ENCODE measurements at places on chromosomes 12 and 14. TPM values are rescaled to one million over a fixed set of nuclear protein-coding genes. Genes with fewer than 3 reads are reported as not detected.

DNA sequence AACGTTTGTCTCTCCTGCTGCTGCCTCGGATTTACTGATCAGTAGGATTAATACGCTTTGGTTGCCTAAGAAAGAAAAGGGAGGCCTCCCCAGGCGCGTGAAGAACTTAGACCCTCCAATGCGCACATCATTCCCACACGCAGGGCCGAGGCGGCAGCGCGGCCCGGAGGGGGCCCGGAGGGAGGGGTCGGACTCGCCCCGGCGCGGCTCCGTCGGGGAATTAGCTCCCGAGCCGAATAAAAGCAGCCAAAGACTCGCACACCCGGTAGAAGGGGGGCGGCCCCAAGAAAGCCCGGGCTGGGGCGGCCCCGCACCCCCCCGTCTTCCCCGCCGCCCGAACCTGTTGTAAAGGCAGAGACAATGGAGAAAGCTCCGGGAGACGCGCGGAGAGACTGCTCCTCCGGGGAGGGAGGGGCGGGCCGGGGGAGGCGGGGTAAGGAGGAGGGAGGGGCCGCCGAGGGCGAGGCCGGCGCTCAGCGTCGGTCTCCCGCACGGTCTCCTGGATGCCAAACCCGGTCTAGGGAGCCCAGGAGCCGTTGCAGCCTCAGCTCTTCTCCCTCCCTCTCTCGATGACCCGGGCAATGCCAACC, at the start of gene NELL2:
TSS of gene NELL2 (minus strand) at position 362 of the 590 bp plus-strand sequence. CDS start 446 bp downstream, outside the sequence.
- peaks cover 14% of the 10 kb centered on the region for H3K4me1 ChIP-seq
- H3K27ac ChIP-seq = no peak within 1 kb of the TSS

DNA sequence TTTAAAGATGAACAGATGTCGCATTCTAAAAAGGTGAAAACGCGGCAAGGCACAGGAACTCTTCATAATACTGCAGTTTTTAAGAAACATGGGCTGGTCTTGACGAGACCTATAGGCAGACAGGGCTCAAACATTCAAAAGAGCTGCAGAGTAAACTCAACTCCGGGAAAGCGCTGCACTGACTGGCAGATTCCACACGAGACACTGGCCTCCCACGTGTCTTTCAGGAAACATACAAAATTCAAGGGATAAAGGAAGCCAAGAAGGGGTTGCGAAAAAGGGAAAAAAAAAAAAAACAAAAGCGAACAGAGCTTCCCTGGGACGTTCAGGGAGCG, 614 bp upstream of the ARF6 start:
- H3K4me3 ChIP-seq = peak overlapping the region; percentile 75
- peak; percentile 57 for DNase-seq
- peaks cover 24% of the 10 kb centered on the region for H3K36me3 ChIP-seq
- H3K4me1 ChIP-seq = peaks cover 2% of the 10 kb centered on the region
- H3K27me3 ChIP-seq = no peaks in the 10 kb centered on the region
- H3K27ac ChIP-seq = peak overlapping the region; percentile 95

DNA sequence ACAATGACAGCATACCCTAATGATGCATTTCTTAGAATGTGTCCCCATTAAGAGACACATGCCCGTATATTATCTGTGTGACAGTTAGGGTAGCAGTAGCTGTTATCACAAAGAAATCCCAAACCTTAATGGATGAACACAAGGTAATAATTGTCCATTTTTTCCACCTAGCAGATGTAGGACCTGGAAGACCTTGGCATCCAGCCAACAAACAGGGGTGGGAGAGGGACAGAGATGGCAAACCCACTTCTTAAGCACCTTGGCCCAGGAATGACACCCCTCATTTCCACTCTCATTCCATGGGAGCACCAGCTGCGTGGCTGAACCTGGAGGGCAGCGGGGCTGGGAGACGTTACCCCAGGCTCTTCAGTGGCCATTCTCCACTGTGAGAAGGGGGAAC, 679.0 kb downstream of the AACS start:
- H3K4me1 ChIP-seq = no peaks in the 10 kb centered on the region
- H3K4me3 ChIP-seq = no peak overlapping the region
- DNase-seq = no peak
- no peak overlapping the region for H3K27ac ChIP-seq
- H3K27me3 ChIP-seq = no peaks in the 10 kb centered on the region
- no peaks in the 10 kb centered on the region for H3K36me3 ChIP-seq

DNA sequence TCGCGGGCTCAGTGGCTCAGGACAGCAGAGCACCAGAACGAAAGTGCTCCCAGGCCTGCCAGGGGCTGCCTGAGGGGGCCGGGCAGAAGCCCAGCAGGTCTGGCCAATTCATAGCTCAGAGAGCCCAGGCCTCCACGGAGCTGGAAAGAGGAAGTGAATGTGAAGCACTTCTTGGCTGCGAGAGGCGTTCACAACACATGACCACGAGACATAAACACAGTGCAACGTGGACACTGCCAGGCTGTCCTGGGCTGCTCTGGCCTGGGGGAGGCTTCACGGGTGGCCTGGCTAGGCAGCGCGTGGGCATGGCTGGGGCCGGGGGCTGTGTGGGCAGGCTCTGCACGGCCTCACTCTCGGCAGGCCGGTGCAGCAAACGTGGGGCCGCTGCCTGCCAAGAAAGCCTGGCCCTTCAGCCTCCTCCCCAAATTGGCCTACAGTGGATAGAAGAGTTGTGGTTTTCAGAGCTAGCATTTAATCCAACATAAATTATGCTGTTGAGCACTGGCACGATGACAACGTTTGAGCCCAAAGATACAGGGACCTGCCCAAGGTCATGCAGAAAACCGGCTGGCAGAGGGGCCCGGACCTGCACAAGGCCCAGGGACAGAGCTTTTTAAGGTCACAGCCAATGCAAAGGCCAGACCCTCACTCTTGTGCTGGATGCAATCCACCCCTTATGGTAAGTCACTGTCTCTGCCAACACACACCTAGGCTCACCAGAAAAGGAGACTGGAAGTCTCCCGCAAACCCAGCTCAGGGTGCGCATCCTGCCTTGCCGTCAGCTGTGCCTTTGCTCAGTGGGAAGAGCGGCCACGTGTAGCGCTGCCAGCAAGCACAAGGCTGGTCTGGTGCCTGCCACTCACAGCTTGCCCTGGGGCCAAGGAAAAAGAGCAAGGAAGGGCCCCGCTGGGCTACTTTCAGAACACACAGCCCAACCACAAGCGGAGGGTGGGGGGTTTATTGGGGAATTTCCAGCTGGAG, 8.6 kb downstream of the SLC25A29 start:
- peak overlapping the region; percentile 2 for H3K27ac ChIP-seq
- H3K4me1 ChIP-seq = peaks cover 26% of the 10 kb centered on the region
- H3K4me3 ChIP-seq = no peak overlapping the region
- DNase-seq = no peak

- H3K4me1 ChIP-seq = no peaks in the 10 kb centered on the region
- no peaks in the 10 kb centered on the region for H3K27me3 ChIP-seq
- H3K36me3 ChIP-seq = no peaks in the 10 kb centered on the region
- no peak for DNase-seq
- no peak overlapping the region for H3K4me3 ChIP-seq
Measured at GRCh38 chr14:67852926-67853604, 33.5 kb downstream of the RAD51B start.

GRCh38 chr12:79016181-79016580, 151.6 kb downstream of the SYT1 start:
- no peak overlapping the region for H3K4me3 ChIP-seq
- H3K36me3 ChIP-seq = no peaks in the 10 kb centered on the region
- H3K27me3 ChIP-seq = no peaks in the 10 kb centered on the region
- H3K4me1 ChIP-seq = no peaks in the 10 kb centered on the region

DNA sequence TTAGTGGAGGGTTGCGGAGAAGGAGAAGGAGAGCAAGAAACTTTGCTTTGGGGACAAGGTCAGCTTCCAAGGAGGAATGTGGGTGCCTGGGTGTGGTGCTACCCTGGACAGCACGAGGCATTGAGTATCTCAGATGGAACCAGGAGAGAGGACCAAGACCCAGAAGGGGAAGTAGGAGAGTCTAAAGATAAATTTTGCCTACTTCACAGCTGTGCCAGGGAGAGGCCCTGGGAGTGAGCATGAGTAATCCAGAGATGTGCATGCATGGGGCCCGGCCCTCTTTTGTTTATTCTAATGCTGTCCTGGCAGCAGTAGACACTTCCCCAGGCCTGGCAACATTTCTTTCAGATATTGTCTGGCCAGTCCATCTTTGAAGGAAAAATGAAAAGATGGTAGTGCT, 49.5 kb upstream of the GNPNAT1 start:
- no peak overlapping the region for H3K4me3 ChIP-seq
- no peaks in the 10 kb centered on the region for H3K27me3 ChIP-seq
- no peaks in the 10 kb centered on the region for H3K36me3 ChIP-seq
- H3K27ac ChIP-seq = no peak overlapping the region
- no peaks in the 10 kb centered on the region for H3K4me1 ChIP-seq
- no peak for DNase-seq

DNA sequence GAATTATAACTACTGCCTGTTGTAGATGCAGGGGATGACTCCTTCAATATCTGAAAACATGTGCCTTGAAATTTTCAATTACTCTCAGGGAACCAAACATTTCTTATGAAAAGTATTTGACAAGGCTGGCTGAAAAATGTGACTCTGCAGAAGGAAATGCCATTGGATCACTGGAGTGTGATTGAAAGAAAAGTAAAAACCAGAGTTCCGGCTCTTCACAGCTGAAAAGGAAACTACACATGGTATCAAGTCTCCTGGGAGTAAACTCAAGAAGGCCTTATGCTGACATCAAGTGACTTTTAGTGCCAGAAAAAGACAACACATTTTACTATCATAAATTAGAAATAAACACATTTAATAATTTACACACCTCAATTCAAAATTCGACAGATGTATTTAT, 693.0 kb downstream of the LRFN5 start:
- H3K36me3 ChIP-seq = no peaks in the 10 kb centered on the region
- DNase-seq = no peak
- H3K27me3 ChIP-seq = no peaks in the 10 kb centered on the region
- H3K4me1 ChIP-seq = no peaks in the 10 kb centered on the region
- H3K4me3 ChIP-seq = no peak overlapping the region

- DNase-seq = peak; percentile 71
- no peak overlapping the region for H3K4me3 ChIP-seq
- no peak overlapping the region for H3K27ac ChIP-seq
- no peaks in the 10 kb centered on the region for H3K27me3 ChIP-seq
- H3K4me1 ChIP-seq = peaks cover 75% of the 10 kb centered on the region
Measured at GRCh38 chr14:105203057-105203531, 22.0 kb upstream of the NUDT14 start.

DNA sequence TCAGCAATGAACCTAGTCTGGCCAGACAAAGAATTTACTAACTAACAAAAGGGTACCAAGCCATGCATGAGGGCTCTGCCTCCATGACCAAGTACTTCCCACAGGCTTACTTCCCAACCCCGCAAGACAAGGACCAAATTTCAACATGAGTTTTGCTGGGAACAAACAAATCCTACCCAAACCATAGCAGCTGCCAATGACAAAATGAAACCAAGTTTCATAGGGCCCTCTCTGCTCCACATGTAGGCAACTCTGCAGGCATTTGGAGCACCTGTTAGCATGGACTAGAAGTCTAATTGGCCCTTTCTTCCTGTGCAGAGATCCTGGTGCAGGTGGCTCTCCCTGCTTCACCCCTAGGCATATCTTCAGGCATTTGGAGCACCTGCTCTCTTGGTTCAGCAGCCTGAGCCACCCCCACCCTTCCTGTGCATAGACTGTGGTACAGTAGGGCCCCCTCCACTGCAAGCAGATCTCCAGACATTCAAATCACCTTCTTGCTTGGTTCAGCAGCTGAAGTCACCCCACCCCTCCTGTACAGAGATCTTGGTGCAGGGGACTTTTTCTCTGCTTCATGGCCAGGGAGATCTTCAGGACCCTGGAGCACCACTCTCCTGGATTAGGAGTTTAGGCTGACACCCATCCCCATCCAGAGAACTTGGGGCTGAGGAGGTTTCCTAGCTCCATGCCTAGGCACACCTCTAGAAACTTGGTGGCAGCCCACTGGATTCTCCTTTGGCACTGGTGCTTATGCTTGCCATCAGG, 308.7 kb downstream of the RPAP3 start:
- H3K36me3 ChIP-seq = no peaks in the 10 kb centered on the region
- no peak overlapping the region for H3K4me3 ChIP-seq
- DNase-seq = no peak
- H3K4me1 ChIP-seq = peaks cover 10% of the 10 kb centered on the region
- H3K27me3 ChIP-seq = no peaks in the 10 kb centered on the region

DNA sequence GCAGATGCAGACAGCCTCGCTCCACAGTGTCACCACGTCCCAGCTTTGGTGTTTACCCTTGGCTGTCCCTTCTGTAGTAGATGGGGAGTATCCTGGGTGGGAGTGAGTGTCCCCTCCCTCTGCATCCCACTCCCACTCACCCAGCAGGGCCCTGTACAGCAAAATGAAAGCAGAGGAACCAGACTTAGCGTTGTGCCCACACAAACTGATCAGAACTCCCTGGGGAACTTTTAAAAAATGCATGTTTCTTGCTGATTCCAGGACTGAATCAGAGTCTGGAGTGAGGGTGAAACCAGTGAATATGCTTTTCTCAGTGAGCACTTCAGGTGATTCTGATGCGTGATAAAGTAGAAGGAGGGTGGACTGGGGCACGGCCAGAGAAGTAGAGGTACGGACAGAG, 2.9 kb downstream of the ACVRL1 start:
- no peaks in the 10 kb centered on the region for H3K36me3 ChIP-seq
- no peak overlapping the region for H3K27ac ChIP-seq
- peaks cover 51% of the 10 kb centered on the region for H3K4me1 ChIP-seq
- DNase-seq = no peak
- H3K27me3 ChIP-seq = no peaks in the 10 kb centered on the region

LAG3 gene
- polyA plus RNA-seq = 0.07 TPM

HSPB8 gene
- polyA plus RNA-seq = not detected
